ENCODE measurements at places on chromosomes 5 and 9. TPM values are rescaled to one million over a fixed set of nuclear protein-coding genes. Genes with fewer than 3 reads are reported as not detected.

FBXL7 gene
- total RNA-seq: 26.4 TPM

DNA sequence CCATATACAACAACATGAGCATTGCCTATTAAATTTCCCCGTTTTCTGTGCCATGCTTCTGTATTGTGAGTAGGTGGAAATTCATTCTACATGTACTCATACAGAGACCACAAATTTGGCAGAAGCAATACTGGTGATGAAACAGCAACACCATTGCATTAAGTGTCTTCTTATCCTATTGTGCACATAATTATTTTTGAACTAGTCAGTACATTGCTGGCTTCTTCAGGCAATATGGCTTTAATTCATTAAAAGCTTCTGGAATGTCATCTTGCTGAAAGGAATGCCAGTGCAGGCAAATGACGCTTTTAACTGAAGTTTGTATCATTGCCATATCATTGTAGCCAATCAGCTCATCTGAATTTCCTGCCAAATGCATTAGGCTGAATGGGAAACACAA, 82.6 kb downstream of the KIAA1958 start:
- no peak for DNase-seq

PCDHA7 gene
- 0.05 TPM for total RNA-seq

MEIKIN gene
- not detected for total RNA-seq

SEC24A gene
- 30.5 TPM for total RNA-seq

- no peak for DNase-seq
Observed at GRCh38 chr9:84266087-84266561, 74.4 kb downstream of the SLC28A3 start.

ABITRAM gene
- total RNA-seq: 7.7 TPM

All from glomerular endothelial cell (primary cell).